ENCODE measurements at places on chromosomes 16 and 17. TPM values are rescaled to one million over a fixed set of nuclear protein-coding genes. Genes with fewer than 3 reads are reported as not detected.

DNA sequence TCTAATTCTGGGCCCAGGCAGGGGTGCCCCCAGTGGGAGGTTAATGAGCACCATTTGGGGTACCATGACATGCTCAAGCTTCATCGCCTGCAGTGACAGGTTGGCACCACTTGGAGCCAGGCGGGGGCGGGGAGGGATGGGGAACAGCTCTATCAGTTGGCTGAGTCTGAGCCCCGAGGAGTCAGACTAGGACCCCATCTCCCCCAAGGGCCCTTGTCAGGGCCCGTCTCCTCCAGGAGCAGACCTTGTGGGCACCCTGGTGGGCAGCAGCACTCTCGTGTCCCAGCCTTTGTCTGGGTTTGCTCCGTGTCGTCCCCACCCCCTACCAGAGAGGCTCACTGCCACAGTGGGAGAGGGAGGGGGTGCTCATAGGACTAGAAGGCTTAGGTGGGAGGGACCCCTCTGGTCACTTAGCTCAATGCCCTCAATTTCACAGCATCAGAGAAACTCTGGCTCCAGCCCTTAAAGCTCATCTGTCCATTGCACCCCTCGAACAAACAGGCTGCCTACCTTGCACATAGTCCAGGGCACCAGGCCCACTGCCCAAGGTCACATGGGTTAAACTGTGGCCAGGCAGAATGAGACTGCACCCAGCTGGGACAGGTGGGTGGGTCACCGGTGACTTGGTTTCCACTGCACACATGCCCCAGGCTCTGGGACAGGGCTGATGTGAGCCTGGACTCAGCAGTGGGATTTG, 4.1 kb downstream of the PPP1R9B start:
- peaks cover 65% of the 10 kb centered on the region for H3K4me1 ChIP-seq
- H3K36me3 ChIP-seq: peaks cover 47% of the 10 kb centered on the region
- DNase-seq: no peak
- H3K27ac ChIP-seq: peak overlapping the region; percentile 94

DNA sequence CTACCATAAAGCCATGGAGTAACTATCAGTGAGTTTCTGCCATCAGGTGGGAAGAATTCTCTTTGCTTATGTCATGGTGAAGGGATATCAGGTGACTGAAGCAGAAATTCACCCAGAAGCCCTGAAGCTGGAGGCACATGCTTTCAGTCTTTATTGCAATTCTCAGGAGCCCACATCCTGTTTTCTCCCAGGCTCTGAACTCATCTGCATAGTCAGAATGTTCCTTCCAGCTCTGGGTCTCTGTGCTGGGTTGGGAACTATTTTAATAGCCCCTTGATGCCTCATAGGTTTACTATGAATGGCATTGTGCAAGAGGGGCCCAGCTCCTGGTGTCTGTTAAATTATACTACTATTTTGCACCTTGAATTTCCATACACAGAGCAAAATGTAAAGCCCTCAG, 198.4 kb upstream of the SOX9 start:
- H3K4me1 ChIP-seq: no peaks in the 10 kb centered on the region
- DNase-seq: no peak
- no peaks in the 10 kb centered on the region for H3K27me3 ChIP-seq
- no peak overlapping the region for H3K4me3 ChIP-seq
- no peaks in the 10 kb centered on the region for H3K36me3 ChIP-seq

GRCh38 chr17:51214920-51215319, 44.9 kb downstream of the MBTD1 start:
- H3K27ac ChIP-seq: no peak overlapping the region
- no peak overlapping the region for H3K4me3 ChIP-seq
- H3K4me1 ChIP-seq: no peaks in the 10 kb centered on the region
- no peaks in the 10 kb centered on the region for H3K27me3 ChIP-seq
- no peak for DNase-seq
- peaks cover 21% of the 10 kb centered on the region for H3K36me3 ChIP-seq

DNA sequence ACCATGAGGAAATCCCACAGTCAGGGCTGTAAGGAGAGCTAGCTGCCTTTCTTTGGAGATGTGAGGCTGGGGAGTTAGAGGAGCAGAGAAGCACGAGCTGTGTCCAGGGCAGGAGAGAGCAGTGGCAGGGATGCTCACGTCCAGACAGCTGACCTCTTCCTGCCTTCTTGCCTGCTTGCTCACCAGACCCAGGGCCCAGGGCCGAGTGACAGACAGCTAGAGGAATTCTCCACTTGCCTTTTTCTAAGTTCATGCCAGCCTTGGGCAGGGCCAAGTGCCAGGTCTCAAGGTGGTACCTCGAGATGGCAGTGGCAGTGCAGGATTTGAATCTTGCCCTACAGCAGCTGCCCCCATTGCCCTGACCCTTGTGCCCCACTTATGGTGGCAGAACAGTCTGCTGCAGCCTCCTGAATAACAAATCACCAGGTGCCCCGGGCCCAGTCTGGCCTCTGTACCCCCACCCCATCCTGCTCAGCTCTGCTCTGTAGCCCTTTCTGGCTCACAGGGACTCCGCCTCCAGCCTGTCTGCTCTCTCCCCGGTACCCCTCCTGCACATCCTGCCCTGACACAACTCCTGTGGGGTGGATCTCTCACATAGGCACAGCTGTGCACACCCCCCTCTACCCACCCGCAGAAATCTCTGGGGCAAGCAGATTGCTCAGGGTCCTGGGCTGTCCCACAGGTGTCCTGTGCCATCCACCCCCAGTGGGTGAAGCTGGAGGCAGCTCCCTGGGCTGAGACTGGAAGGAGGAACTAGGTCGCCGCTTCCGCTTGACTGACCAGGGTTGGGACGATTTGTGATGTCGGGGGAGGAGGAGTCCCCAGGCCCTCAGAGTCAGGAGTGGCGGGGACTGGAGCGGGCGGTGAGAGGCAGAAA, 25.9 kb downstream of the GRIN2C start:
- no peak overlapping the region for H3K27ac ChIP-seq
- DNase-seq: no peak
- H3K4me1 ChIP-seq: no peaks in the 10 kb centered on the region
- H3K36me3 ChIP-seq: peaks cover 9% of the 10 kb centered on the region
- no peak overlapping the region for H3K4me3 ChIP-seq

GRCh38 chr17:49890077-49890821, 42.4 kb upstream of the TAC4 start:
- peaks cover 41% of the 10 kb centered on the region for H3K27me3 ChIP-seq
- H3K4me1 ChIP-seq: no peaks in the 10 kb centered on the region
- no peak overlapping the region for H3K27ac ChIP-seq
- H3K36me3 ChIP-seq: no peaks in the 10 kb centered on the region

- H3K27ac ChIP-seq: no peak overlapping the region
- no peaks in the 10 kb centered on the region for H3K36me3 ChIP-seq
- no peaks in the 10 kb centered on the region for H3K4me1 ChIP-seq
These were observed 184.8 kb upstream of the GSE1 start for GRCh38 chr16:85428168-85428898.

DNA sequence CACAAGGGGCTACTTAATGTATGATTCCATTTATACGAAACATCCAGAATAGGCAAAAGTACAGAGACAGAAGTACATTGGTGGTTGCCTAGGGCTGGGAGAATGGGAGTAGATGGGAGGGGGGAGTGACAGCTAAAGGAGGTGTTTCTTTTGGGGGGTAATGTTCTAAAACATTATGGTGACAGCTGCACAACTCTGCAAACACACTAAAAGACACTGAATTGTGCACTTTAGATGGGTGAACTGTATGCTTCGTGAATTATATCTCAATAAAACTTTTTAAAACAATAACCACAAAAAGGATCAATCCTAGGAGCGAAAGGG, 661 bp downstream of the LYRM9 start:
- H3K27ac ChIP-seq: peak overlapping the region; percentile 73
- DNase-seq: no peak
- H3K27me3 ChIP-seq: peaks cover 38% of the 10 kb centered on the region
- peaks cover 32% of the 10 kb centered on the region for H3K4me1 ChIP-seq

DNA sequence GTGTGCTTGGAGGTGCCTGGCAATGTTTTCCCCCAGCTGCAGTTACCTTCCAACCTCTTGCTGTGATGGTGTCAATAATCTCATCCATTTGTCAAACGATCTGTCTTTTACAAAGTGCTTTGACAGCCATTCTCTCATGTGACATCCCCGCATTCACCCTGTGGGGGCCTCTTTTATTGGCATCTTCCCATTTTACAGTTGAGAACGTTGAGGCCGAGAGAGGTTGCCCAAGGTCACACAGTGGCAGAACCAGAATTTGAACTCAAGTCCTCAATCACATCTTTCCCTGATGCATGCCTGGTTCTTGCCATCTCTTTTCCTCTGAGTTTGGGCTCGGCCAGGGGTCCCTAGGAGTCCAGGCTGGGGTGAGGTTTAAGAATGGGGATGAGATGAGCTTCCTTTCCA, 1.5 kb downstream of the TAOK2 start:
- H3K36me3 ChIP-seq: peaks cover 27% of the 10 kb centered on the region
- peak overlapping the region; percentile 92 for H3K4me3 ChIP-seq
- H3K27ac ChIP-seq: peak overlapping the region; percentile 72

DNA sequence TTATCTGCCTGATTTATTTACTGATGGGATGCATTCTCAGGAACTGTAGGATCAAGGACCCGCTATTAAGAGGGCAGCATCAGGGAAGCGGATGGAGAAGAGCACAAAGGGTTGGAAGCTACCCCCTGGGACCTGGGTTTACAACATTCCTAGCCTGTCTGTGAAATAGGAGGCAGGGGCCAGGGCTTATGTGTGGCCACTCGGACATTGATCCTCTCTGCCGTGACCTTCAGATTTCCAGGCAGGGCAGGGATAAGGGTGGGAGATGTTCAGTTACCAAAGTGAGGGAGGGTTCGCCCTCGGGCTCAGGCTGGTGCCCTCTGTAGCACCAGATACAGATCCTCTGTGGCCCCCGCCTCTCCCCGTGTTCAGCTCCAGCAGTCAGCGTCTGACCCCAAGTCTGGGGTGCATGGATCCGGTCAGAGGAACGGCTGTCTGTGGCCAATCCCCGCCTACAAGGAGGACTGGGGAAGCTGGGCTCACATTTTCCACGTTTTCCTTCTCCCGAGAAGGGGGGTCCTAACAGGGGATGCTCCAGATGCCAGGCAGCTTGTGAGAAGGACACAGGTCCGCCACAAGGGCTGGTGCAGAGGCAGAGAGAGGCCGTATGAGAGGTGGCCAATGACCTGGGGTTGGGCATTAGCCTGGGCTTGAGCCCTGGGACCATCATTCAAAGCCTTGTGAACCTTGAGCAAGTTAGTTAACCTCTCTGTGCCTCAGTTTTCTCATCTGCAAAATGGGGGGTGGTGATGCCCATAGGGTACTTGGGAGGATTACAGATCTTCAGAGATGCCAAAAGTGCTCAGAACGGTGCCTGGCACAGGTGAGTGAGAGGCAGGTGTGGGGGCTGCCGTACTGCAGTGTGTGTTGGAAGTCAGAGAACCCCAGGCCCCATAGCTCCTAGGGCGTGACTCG, 48.3 kb downstream of the ATP2C2 start:
- peaks cover 5% of the 10 kb centered on the region for H3K27me3 ChIP-seq
- no peak overlapping the region for H3K4me3 ChIP-seq
- no peak for DNase-seq
- H3K27ac ChIP-seq: no peak overlapping the region
- no peaks in the 10 kb centered on the region for H3K36me3 ChIP-seq

DNA sequence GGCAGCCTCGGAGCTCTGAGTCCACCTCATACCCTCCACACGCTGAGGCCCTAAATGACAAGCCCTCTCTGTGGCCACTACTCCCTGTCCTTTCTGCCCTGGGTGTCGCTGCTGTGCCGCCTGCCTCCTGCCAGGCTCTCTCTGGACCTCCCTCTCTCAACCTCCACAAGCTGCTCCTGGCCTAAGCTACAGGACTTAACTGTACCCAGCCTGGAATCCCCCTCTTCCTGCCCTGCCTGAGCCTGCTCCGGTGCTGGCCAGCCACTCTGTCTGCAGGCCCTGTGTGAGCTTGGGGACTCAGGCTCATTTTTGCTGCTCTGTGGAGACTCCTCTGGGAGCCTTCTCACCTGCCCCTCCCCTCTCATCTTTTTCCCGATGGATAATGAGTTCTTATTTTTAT, 21.5 kb downstream of the IFT140 start:
- no peaks in the 10 kb centered on the region for H3K36me3 ChIP-seq
- no peak overlapping the region for H3K4me3 ChIP-seq
- H3K4me1 ChIP-seq: no peaks in the 10 kb centered on the region
- H3K27me3 ChIP-seq: no peaks in the 10 kb centered on the region

DNA sequence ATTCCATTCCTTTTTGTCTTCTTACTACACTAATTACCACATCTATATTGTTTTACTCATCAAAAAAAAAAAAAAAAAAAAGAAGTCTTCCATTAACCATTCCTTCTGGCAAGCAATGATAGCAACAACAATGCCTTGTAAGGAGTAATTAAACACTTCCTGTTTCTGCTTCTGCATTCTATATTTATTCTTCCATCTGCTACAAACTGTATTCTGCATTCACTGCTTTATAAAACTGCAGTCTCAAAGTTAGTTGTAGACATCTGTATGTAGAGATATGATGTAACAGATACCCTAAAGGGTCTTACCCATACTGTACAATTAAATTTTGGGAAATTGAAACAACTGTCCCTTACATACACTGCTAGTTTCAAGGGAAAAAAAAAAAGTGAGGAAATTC, 28.7 kb upstream of the ABCA6 start:
- H3K36me3 ChIP-seq: no peaks in the 10 kb centered on the region
- H3K4me3 ChIP-seq: no peak overlapping the region
- H3K27me3 ChIP-seq: peaks cover 2% of the 10 kb centered on the region
- H3K27ac ChIP-seq: no peak overlapping the region

DNA sequence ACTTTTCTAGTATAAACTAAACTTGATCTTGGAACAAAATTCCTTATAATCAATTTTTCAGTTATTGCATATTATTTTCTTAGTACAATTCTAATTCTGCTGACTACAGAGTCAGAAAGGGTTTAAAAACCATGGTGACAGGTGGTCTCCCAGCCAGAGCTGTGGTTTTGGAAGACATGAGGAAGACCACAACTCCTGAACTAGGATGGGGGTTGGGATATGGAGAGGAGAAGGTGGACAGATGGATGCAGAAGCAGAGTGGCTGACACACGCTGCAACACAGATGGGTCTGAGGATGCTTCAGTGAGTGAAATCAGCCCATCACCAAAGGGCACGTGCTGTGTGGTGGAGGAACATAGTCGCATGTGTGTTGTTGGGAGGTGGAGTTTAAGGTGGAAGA, 187.7 kb downstream of the LGALS9B start:
- DNase-seq: no peak
- H3K36me3 ChIP-seq: no peaks in the 10 kb centered on the region
- no peak overlapping the region for H3K27ac ChIP-seq
- peaks cover 3% of the 10 kb centered on the region for H3K27me3 ChIP-seq

- H3K27ac ChIP-seq: no peak overlapping the region
- H3K4me1 ChIP-seq: no peaks in the 10 kb centered on the region
- peaks cover 10% of the 10 kb centered on the region for H3K27me3 ChIP-seq
- H3K36me3 ChIP-seq: no peaks in the 10 kb centered on the region
- no peak for DNase-seq
These were observed 62.2 kb downstream of the NXN start for GRCh38 chr17:917391-917811.

KRTAP4-6 gene
- total RNA-seq: not detected

CHST4 gene
- not detected for total RNA-seq

TSPOAP1 gene
- 31.4 TPM for total RNA-seq

GNG13 gene
- total RNA-seq: not detected

UMOD gene
- total RNA-seq: not detected

C16orf54 gene
- 21.3 TPM for total RNA-seq

ACSF2 gene
- total RNA-seq: 8.8 TPM
